ENCODE measurements at places on chromosomes 2 and 18.
A peak's percentile ranks its signal among the peaks of the same experiment; 100 is the strongest.

GRCh38 chr2:20490300-20491181 lies 43.7 kb downstream of the RHOB start:
- DNase-seq: no peak

- DNase-seq: no peak
These were observed 156.1 kb downstream of the MYT1L start for GRCh38 chr2:2174956-2175355.

DNA sequence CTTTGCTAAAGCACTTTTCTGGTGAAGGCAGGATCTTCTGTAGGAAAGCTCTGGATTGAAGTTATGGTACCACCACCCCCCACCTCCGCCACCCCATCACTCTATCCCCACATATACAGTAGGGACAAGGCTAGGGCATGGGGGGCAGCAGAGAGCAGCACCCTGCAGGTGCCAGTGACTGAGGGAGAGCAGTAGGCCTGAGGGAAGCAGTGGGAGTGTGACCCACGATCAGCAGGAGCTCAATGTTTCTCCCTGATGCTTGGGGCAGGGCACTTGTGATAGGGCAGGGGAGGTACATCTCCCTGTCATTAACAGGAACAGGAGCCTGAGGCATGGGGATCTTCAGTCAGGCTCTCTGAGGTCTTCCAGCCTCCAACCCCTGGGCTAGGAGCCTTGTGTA lies 121.6 kb downstream of the ZFP36L2 start:
- DNase-seq: no peak

DNA sequence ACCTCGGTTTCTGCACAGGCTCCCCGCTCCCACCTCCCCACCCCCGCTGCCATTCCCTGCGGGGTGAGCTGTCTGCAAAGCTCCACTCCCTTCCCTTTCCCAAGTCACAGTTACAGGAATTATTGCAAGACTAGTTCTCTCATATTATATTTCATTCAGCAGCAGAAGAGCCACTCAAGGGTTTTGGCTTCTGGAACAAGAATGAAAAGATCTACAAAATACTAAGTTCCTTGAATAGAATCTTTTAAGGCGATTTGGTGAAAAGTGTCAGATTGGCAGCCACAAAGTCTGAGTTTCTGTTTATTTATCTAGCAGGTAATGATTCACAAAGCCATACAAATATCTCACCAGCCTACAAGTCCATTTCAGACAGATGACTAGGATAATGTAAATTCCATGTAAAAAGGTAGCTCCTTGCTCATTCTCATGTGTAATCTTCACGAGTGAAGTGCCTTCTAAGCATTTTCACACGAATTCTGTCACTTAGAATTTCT lies 221.9 kb upstream of the RBBP8 start:
- no peak for DNase-seq

GRCh38 chr18:68727506-68727905 lies 12.6 kb upstream of the TMX3 start:
- no peak for DNase-seq

DNA sequence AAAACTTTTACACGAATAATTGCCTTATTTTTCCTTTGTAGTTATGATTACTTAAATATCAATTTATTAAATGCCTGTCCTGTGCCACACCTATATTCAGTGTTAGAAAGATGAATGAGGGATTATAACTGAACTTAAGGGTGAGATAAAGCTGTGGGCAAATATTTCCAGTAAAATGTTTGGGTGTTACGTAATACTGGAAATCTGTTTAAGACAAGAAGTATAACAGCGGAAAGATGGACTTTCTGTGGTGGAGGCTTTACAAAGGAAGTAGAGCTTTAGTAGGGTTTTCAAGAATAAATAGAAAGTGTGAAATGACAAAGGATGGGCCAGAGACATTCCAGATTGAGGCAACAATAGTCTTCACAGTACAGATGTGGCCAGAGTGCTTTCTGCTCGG lies 927.0 kb downstream of the DPP10 start:
- DNase-seq: no peak

GRCh38 chr2:5409898-5410381 lies 282.2 kb upstream of the SOX11 start:
- DNase-seq: no peak

GRCh38 chr2:43616967-43617680 lies 19.9 kb upstream of the PLEKHH2 start:
- DNase-seq: no peak

DNA sequence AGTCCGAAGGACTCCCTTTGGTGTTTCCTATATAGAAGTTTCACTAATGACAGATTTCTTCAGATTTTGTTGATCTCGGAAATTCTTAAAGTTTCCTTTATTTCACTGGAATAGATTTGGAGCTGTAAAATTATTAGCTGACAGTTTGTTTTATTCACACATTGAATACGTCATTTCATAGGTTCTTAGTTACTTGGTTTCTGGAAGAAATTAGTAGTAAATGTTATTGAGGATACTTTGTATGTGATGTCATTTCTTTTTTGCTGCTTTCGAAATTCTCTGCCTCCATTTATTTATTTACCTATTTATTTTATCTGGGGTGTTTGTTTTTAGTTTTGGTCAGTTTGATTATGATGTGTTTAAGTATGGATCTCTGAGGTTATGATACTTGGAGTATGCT lies 1205.9 kb upstream of the GYPC start:
- no peak for DNase-seq

GRCh38 chr2:20232837-20233207 lies 7.9 kb upstream of the SDC1 start:
- DNase-seq: no peak

GRCh38 chr2:218319813-218320365 lies 27.6 kb upstream of the TMBIM1 start:
- DNase-seq: no peak

- no peak for DNase-seq
These were observed 89.4 kb upstream of the MAPRE2 start for GRCh38 chr18:34951625-34952379.

DNA sequence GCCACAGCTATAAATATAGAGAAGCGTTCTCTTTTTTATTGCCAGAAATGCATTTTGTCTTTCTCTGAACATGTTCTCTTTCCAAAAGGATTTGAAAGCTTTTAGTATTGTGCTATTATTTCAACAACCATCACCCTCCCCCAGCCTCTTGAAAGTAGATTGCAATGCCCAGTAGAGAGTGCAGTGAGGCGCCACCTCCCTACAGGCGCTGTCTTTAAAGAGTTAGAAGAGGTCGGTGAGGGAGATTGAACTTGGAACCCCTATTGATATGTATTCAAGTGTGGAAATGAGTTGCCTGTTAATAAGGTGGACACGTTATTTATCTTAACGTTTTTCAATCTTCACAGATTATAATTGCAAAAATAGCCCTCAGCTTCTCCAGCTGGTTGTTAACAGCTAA lies 360.3 kb downstream of the LRP1B start:
- no peak for DNase-seq

- no peak for DNase-seq
These were observed 15.9 kb upstream of the SLC20A1 start for GRCh38 chr2:112629823-112630222.

DNA sequence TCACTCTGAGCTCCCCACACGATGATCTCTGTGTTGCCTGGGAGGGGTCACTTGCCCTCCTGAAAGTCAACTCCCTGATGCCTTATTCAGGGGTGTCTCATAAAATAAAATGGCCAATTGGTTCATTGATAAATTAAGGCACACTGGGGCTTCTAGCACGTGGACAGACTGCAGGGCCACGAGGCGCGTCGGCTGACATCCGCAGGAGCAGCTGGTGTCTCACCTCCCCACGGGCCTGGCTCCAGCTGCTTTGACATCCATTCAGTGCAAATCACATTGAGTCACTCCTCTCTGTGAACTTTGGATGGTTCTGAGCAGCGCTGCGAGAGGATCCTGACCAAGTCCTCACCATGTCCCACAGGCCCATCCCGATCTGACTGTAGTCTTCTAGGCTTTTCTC lies 4.6 kb upstream of the ST8SIA3 start:
- DNase-seq: no peak

DNA sequence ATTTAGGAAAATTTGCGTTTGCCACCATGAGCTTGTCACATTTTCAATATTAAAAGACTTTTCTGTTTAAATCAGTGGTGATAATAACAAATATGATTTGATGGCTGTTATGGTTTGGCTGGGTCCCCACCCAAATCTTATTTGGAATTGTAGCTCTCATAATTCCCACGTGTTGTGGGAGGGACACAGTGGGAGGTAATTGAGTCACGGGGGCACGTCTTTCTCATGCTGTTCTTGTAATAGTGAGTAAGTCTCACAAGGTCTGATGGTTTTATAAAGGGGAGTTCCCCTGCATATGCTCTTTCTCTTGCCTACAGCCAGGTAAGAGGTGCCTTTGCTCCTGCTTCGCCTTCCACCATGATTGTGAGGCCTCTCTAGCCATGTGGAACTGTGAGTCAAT lies 83.4 kb upstream of the RGPD4 start:
- no peak for DNase-seq

DNA sequence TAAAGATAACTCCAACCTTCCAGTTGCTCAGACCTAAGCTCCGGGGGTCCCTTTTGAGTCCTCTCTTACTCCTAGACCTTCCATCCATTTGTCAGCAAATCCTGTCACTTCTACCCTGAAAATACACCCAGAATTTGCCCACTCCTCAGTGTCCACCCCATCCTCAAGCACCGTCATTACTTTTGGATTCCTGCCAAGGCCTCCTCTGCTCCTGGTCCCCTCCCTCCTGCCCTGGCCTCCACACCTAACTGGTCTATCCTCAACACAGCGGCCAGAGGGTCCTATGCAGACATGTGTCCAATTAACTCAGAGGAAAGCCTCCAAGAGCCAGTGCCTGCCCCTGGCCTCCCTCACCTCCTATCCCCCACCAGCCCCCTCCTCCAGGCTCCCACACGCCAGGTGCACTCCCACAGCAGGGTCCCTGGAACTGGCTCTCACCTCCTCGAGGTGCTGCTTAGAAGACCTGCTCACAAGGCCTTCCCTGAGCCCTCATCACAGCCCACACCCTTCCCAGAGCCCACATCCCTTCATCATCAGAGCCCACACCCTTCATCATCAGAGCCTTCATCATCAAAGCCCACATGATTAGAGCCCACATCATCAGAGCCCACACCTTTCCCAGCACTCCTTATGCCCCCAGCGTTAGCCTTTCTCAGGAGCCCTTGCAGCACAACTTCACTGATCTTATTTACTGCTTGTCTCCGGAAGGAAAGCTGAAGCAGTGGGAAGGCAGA lies 20.4 kb downstream of the FAM178B start:
- no peak for DNase-seq

GRCh38 chr2:32166115-32166574 lies 481 bp downstream of the SLC30A6 start:
- no peak for DNase-seq

GRCh38 chr18:79405019-79405780 lies 9.5 kb downstream of the NFATC1 start:
- DNase-seq: peak; percentile 64

DNA sequence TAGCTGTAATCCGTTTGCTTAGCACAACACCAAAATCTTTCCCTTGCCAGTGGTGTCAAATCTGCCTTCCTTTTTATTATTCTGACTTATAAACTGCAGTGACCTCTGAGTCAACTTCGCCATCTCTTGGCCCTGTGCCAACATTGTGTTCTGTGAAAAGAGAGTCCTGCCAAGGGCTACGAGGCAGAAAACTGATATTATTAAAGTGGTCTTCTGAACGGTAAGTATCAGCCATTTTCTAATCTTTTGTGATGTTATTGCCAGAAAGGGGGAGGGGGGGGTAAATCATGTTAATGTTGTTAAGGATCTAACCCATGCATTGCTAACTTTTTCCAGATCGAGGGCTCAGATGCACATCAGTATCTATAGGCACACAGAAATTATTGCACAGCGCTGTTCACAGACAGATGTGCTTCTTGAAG lies 121.5 kb upstream of the LTBP1 start:
- no peak for DNase-seq

GRCh38 chr2:508121-508520 lies 169.1 kb downstream of the TMEM18 start:
- no peak for DNase-seq

DNA sequence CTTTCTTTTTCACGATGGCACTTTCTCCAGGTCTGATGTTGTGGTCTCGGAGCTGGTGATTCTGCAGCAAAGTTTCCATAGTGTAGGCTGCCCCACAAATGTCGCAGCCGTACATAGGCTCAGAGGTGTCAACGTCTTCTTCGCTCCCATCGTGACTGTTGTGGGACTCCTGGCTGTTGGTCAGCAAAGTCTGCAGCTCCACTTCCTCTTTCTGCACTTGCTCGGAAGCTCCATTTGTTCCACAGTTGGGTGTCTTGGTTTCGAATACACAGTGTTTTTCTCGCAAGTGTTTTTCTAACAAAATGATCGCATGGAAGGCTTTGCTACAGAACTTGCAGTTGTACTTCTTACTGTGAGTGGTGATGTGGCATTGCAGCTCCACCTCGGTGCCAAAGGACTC lies 126.8 kb downstream of the ZNF521 start:
- DNase-seq: no peak

DNA sequence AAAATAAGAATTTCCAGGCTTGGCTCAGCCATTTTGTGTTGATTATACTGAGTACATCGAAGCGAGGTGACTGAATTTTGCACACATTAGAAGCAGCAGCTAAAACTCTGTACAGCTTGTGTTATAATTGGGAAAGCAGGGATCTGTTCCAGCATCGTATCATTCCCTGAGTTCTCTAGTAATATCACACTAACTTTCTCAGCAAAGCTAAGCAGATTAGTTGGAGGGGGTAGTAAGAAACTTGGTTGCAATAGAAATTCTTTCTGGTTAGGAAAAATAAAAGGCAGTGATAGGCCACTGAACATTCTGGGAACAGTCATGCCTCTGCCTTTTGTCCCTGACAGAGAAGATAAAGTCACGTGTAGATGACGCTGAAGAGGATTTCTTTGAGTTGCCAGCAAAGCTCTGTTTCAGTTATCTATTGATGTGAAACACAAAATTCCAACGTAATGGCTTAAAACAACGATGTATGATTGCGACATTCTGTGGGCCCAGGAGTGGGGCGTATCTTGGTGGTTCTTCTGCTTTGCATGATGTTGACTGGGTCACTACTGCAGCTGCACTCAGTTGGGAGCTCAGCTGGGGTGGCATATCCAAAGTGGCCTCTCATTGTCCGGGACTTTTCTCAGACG lies 202.1 kb upstream of the MEX3C start:
- no peak for DNase-seq

DNA sequence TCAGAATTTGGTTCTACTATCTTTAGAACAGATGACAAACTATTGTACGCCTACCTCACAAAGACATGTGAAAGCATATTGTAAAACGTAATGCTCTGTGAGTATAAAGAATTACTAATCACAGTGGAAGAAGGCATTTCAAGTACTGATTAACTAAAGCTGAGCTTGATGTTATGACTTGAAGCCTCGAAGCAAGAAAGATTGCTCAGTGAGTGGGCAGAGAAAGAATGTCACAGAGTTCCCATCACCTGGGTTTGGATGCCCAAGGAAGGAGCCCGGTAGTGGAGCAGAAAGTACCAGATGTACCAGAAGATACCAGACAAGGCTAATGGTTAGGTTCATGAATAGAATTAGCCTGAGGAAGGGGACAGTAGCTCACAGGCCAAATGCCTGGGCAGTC lies 39.5 kb upstream of the FAM110C start:
- DNase-seq: no peak

Data from activated CD4-positive, alpha-beta T cell treated with anti-CD3 and anti-CD28 coated beads, Interleukin-2, amount 50 U/mL, for 24 hours (primary cell).